PC-3 (cell line): ENCODE measurements at places on chromosomes 2 and 18.

DNA sequence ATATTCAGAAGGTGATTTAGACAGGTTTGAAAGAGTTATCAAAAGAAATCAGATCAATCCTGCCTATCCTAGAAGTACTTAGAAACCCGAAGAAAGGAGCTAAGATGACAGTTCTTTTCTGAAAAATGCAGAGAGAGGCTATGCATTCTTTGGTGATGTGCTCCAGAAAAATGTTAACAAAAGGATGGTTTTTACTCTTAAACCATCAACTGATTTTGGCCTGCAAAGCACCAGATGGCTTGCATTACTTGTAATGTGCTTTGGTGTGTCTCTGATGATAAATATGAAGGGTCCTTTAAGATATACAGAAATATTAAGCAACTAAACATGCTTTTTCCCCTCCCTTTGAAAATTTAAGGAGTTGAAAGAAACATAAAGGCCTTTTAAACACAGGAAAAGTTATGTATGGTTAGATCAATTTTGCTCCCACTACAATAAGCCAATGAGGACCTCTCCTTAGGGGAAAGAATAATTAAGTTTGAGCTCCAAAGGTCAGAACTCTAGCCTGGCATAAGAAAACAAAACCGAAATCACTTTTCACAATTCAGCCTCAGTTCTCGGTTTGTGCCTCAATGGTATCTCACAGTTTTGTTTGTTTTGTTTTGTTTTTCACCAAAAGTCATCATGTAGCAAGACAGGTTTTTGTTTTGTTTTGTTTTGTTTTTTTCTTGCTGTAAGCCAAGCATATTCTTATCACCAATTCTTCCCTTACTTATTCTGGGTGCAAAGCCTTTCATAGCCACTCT lies 302.4 kb upstream of the NT5C1B start:
- DNase-seq = no peak

- DNase-seq = no peak
Measured at GRCh38 chr2:191983186-191983585, 136.3 kb upstream of the CAVIN2 start.

DNA sequence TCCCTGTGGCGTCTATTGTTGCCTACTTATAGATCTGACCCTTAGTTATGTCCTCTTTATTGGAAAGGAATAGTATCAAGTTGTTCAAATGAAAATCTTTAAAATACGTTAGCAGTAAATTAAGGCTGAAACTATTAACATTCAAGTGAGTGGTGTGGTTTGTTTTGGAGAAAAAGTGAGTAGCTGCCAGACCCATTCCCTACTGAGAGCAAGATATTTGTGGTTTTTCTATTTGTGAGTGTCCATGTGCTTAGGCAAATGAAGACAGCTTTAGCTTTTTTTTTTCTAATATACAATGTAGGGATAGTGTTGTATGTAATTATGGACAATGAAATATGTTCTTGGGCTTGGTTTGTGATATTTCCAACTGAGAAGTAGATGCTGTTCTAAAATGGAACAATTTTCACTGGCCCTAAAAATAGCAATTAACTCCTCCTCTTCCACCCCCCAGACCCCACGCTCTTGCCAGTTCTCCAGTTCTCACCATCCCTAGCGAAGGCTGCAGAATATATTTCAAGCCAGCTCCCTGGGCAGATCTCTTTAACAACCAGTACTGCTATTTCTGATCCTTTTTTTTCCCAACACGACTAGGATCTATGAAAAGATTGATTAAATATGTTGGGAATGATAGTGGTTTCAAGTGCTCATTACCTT lies 83.1 kb downstream of the CCDC85A start:
- DNase-seq = no peak

- DNase-seq = no peak
Measured at GRCh38 chr2:143150287-143150686, 21.1 kb downstream of the ARHGAP15 start.

DNA sequence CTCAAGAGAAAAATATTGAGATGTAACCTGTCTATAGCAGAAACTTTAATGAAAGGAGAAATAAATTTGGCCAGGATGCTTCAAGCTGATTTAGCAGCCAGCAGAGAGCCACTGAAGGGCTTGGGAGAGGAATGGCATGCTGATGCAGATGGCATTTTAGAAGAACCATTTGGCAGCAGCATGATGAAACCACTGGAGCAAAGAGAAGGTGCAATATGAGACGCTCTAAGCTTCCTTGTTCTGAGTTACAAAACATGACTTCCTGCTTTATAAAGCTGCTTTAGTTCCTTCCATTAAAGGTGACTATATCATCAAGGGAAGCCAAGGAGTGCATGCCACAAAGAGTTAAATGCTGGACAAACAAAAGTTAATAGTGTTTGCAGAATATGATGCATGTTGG lies 189.7 kb downstream of the PID1 start:
- peak; percentile 49 for DNase-seq

DNA sequence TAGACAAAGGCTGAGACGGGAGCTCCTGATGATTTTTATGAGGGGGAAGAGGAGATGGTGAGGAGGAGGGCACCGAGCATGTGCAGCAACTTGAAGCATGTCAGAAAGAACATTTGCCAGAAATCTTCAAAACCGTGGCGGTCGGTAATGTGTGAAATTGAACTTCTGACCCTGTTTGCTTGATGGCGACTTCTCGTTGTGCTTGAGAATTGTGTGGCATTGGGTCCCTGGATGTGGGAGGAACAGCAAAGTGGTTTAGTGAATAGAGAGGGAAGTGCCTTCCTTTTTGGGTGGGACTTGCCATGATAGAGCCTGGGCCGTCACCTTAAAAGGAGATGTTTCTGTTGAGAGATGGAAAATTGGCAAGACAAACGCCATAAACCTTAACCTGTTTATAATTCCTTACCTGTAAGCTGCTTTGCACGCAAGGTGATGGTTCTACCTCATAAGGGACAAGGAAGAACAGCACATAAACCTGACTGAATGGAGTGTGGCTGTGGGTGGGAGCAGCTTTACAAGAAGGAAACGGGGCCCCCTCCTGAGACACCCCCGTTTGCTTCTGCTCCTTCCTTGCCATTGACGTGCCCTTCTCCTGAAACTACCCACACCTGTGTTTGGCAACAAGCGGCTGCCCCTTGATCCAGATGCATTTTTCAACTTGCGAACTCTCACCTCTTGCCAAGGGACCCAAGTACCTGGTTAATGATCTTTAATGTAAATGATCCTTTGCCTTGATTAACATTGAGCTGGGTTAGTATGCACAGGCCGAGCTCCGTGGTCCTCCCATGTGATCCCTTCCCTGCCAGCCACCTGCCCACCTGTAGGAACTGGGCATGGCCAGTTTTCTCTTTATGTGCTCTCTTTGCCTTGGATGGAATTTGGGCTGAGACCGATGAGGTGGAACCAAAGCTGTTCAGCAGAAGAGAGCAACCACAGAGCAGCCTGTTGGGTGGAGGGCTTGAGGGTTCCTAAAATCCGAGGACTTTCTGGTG lies 153.2 kb downstream of the NEDD4L start:
- DNase-seq = no peak
